Pancreas (tissue), 10 donors: ENCODE measurements at places on chromosomes 3 and 15. TPM values are rescaled to one million over a fixed set of nuclear protein-coding genes. Genes with fewer than 3 reads are reported as not detected.
A peak's percentile ranks its signal among the peaks of the same experiment; 100 is the strongest.

MAGEL2 gene
- 1.0 TPM for total RNA-seq

AQP9 gene
- 2.5 TPM for total RNA-seq

CSPG4 gene
- total RNA-seq: 0.35 TPM

HDC gene
- total RNA-seq: 0.19 TPM

GABRB3 gene
- total RNA-seq: 9.7 TPM

GRCh38 chr15:100201376-100202280, 140.1 kb downstream of the ADAMTS17 start:
- no peak for DNase-seq
- no peaks in the 10 kb centered on the region for H3K36me3 ChIP-seq
- H3K4me3 ChIP-seq: no peak overlapping the region
- no peak overlapping the region for H3K27ac ChIP-seq
- H3K27me3 ChIP-seq: no peaks in the 10 kb centered on the region
- peaks cover 18% of the 10 kb centered on the region for H3K4me1 ChIP-seq

DNA sequence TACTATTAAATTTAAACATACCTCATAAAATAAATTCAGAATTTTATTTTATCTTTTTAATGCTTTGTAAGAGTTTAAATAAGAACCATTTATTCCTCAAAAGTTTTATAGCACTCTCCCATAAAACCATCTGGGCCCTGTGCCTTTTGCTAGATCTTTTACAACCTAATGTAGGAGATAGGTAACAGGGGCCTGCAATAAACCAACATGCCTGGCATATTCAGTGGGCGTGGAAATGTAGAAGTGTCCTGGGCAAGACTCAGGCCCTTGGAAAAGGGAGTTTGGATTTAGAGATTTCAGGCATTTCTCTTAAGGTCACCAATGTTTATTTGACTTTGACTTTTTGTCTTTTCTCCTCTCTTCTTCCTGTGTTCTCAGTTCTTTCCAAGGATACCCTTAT, 46.4 kb downstream of the POMGNT2 start:
- H3K4me3 ChIP-seq: no peak overlapping the region
- DNase-seq: no peak
- H3K36me3 ChIP-seq: no peaks in the 10 kb centered on the region
- H3K27ac ChIP-seq: no peak overlapping the region
- H3K4me1 ChIP-seq: no peaks in the 10 kb centered on the region

DNA sequence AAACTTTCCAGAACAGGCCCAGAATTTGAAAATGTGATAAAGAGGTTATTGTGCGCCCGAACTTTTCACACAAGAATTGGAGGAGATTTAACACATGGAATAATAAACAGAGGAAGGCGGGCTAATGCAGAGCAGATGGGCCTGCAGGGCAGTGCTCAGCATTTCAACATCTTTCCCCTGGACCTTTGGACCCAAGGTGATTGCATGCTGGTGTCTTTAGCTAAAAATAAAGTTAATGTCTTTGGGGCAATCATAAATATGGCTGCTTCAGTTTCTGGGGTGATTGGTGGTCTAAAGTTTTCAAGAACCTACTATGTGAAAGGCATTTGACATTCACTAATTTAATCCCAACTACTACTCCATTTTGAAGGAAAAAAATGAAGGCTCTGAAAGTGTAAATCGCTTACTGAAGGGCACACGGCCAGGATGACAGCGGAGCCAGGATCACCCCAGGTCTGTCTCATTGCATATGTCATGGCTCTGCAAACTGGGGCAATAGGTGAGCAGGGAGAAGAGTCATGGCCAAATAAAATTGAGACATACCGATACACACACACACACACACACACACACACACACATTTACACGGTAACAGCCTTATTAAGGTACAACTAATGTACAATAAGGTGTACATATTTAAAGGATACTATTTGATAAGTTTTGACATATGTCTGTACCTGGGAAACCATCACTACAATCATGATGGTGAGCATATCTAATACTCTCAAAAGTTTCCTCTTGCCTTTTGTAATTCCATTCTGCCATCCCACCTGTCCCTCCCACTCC, 243.1 kb upstream of the LRRFIP2 start:
- no peaks in the 10 kb centered on the region for H3K4me1 ChIP-seq
- no peak for DNase-seq
- no peaks in the 10 kb centered on the region for H3K27me3 ChIP-seq
- no peak overlapping the region for H3K4me3 ChIP-seq
- H3K27ac ChIP-seq: no peak overlapping the region

TMEM40 gene
- not detected for total RNA-seq

GRCh38 chr15:75069301-75069925, 46.0 kb downstream of the PPCDC start:
- H3K27me3 ChIP-seq: no peaks in the 10 kb centered on the region
- H3K4me1 ChIP-seq: no peaks in the 10 kb centered on the region
- no peak for DNase-seq
- H3K27ac ChIP-seq: no peak overlapping the region

NEDD4 gene
- 6.5 TPM for total RNA-seq

- DNase-seq: no peak
- H3K36me3 ChIP-seq: no peaks in the 10 kb centered on the region
- H3K27ac ChIP-seq: no peak overlapping the region
- no peaks in the 10 kb centered on the region for H3K27me3 ChIP-seq
- H3K4me1 ChIP-seq: no peaks in the 10 kb centered on the region
These were observed 48.2 kb downstream of the WWTR1 start for GRCh38 chr3:149609595-149609994.

GRCh38 chr3:54578417-54578816, 349.4 kb downstream of the LRTM1 start:
- no peaks in the 10 kb centered on the region for H3K36me3 ChIP-seq
- no peak for DNase-seq
- no peak overlapping the region for H3K4me3 ChIP-seq
- no peaks in the 10 kb centered on the region for H3K4me1 ChIP-seq
- no peaks in the 10 kb centered on the region for H3K27me3 ChIP-seq

CCR9 gene
- total RNA-seq: not detected

DHFR2 gene
- total RNA-seq: 4.2 TPM

- H3K27ac ChIP-seq: no peak overlapping the region
- no peaks in the 10 kb centered on the region for H3K27me3 ChIP-seq
- no peak overlapping the region for H3K4me3 ChIP-seq
- no peak for DNase-seq
- no peaks in the 10 kb centered on the region for H3K36me3 ChIP-seq
These were observed 30.1 kb downstream of the PPARG start for GRCh38 chr3:12318758-12319621.

ZNF620 gene
- 3.4 TPM for total RNA-seq

GRCh38 chr3:115913069-115913686, 289.9 kb downstream of the GAP43 start:
- H3K27ac ChIP-seq: no peak overlapping the region
- DNase-seq: no peak
- H3K4me3 ChIP-seq: no peak overlapping the region
- H3K36me3 ChIP-seq: no peaks in the 10 kb centered on the region
- H3K27me3 ChIP-seq: no peaks in the 10 kb centered on the region

- no peaks in the 10 kb centered on the region for H3K27me3 ChIP-seq
- peaks cover 8% of the 10 kb centered on the region for H3K36me3 ChIP-seq
- H3K27ac ChIP-seq: no peak overlapping the region
- DNase-seq: no peak
These were observed 3.5 kb upstream of the SPTBN5 start for GRCh38 chr15:41897363-41897799.

DNA sequence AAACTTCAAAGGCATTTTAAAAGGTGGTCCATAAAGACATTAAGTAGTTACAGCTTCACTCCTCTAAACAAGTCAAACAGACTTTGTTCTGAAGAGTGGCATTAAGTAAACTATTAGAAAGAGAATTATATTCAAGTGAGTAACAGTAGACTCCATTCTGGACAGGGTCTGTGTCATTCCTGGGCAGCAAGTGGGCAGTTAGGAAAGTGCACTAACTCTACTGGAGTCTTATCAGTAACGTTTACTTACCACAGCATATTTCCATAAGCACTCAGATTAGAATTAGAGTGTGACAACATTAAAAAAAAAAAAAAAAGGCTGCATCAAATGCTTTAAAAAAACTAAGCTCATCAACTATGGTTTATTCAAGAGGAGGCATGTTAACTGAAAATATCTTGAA, 10.6 kb downstream of the UBR1 start:
- no peaks in the 10 kb centered on the region for H3K27me3 ChIP-seq
- peaks cover 14% of the 10 kb centered on the region for H3K4me1 ChIP-seq
- H3K27ac ChIP-seq: no peak overlapping the region
- no peaks in the 10 kb centered on the region for H3K36me3 ChIP-seq

DOCK3 gene
- 0.24 TPM for total RNA-seq

DRD3 gene
- not detected for total RNA-seq

WDR93 gene
- total RNA-seq: 0.31 TPM

DNA sequence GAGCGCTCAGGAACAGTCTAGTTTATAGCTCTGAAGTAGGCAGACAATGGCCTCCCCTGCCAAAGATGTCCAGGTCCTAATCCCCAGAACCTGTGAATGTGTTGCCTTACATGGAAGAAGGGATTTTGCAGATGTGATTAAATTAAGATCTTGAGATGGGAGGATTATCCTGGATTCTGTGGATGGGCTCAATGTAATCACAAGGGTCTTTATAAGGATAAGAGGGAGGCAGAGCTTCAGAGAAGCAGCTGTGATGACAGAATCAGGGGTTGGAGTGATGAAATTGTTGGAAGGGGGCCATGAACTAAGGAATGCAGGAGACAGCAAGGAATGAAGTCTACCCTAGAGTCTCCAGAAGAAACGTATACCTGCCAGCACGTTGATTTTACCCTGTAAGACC, 14.0 kb upstream of the GK5 start:
- DNase-seq: no peak
- no peaks in the 10 kb centered on the region for H3K36me3 ChIP-seq
- no peak overlapping the region for H3K27ac ChIP-seq
- no peaks in the 10 kb centered on the region for H3K4me1 ChIP-seq
- no peak overlapping the region for H3K4me3 ChIP-seq
- no peaks in the 10 kb centered on the region for H3K27me3 ChIP-seq

SAMD7 gene
- not detected for total RNA-seq

LZTFL1 gene
- 8.1 TPM for total RNA-seq

GRM2 gene
- 0.20 TPM for total RNA-seq

DNA sequence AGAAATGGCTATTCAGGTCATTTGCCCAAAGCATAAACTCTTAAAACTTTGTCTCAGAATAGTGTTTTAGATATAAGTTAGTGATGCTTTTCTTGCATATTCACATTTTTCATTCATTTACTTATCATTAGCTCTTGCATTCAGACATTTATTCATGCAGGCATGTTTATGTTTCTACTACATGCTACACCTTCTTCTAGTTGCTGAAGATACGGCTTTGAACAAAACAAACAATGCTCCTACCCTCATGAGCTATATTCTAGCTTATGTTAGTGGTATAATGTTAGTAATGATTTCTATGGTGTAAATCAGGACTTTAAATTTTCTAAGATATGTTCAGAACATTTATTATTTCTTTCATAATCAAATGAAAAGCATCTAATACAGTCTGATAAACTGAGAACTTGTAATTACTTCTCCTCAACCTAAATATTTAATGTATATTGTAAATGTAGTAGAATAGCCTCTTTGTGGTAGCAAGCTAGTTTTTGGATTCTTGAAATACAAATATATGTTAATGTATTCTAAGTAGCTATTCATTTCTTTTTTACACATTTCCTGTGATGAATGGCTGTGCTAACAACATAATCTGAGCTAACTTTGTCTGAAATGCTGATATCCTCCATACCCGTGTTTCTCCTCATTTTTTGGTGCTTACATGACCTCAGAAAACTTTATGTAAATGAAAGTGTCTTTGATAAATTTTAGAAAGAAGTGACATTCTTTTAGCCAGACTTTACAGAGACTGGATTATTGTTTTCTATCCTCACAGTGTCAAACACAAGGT, 15.5 kb upstream of the GOLGA8B start:
- no peaks in the 10 kb centered on the region for H3K36me3 ChIP-seq
- H3K27me3 ChIP-seq: no peaks in the 10 kb centered on the region
- no peaks in the 10 kb centered on the region for H3K4me1 ChIP-seq
- no peak overlapping the region for H3K4me3 ChIP-seq
- DNase-seq: no peak

GRCh38 chr3:96039632-96040031, 774.8 kb upstream of the EPHA6 start:
- H3K4me3 ChIP-seq: no peak overlapping the region
- H3K4me1 ChIP-seq: no peaks in the 10 kb centered on the region
- no peak overlapping the region for H3K27ac ChIP-seq
- no peaks in the 10 kb centered on the region for H3K36me3 ChIP-seq
- no peaks in the 10 kb centered on the region for H3K27me3 ChIP-seq

BSN gene
- total RNA-seq: 0.66 TPM

DNA sequence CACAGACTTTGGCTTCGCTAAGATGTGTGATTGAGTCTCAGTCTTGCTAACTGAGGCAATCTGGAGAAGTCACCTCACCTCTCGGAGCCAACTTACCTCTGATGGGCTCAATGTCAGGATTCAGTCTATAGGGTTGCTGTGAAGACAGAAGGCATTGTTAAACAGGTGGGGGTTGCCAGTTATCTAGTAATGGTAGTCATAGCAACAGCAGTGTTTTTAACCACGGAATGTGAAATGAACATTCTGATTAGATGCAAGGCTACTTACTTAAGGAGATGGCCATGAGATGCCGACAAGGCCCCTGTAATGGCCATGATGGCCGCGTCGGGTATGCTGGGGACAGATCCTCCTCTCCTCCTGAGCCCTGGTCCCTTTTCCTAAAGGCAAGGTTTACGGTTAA, 243.1 kb downstream of the GABRG3 start:
- H3K4me1 ChIP-seq: no peaks in the 10 kb centered on the region
- H3K36me3 ChIP-seq: no peaks in the 10 kb centered on the region
- no peaks in the 10 kb centered on the region for H3K27me3 ChIP-seq
- no peak for DNase-seq
- no peak overlapping the region for H3K27ac ChIP-seq

GRCh38 chr15:62889734-62890505, 152.6 kb upstream of the TPM1 start:
- DNase-seq: no peak
- no peaks in the 10 kb centered on the region for H3K4me1 ChIP-seq
- peak overlapping the region; percentile 59 for H3K27ac ChIP-seq
- no peaks in the 10 kb centered on the region for H3K27me3 ChIP-seq
- no peaks in the 10 kb centered on the region for H3K36me3 ChIP-seq
- H3K4me3 ChIP-seq: no peak overlapping the region

PTPRG gene
- total RNA-seq: 20.5 TPM

DNA sequence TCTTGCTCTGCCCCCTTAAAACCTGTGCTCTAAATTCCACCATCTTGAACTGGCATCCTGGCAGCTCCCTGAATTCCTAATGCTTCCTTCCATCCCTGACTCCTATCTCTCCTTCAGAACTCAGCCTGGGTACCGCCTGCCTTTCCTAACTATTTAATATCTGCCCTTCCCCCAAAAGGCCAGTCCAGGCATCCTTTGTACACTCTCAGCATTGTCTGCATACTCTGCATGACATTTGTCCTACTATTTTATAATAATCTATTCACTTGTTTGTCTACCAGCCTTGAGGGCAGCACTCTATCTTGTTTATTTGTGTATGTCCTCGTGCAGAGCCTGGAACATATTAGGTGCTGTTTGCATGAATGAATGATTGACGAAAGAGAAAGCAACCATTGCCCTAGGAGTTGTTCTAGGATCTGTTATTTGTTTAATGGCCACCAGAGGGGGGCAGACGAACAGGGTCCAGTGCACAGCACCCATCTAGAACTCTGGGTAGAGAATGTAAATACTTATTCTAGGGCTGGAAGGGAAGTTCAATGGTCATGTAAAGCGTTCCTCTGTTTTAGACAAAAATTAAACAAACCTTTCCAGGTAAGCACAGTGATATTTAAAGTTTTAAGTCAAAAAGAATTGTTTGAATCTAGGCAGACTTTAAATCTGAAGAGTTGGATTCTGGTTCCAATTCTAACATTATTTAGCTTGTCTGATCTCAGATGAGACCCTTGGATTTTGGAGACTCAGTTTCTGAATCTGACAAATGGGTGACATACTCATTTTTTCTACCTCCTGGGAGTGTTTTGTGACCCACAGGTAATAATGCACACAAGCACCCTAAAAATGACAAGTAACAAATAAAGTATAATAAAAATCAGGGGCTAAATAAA, 125.8 kb upstream of the GALNT15 start:
- no peaks in the 10 kb centered on the region for H3K27me3 ChIP-seq
- no peak overlapping the region for H3K27ac ChIP-seq
- no peaks in the 10 kb centered on the region for H3K36me3 ChIP-seq
